CD4-positive, alpha-beta T cell treated with Interleukin-12 subunit alpha and Interleukin-12 subunit beta, for 1 hour (primary cell): ENCODE measurements at places on chromosomes 6 and 20.

DNA sequence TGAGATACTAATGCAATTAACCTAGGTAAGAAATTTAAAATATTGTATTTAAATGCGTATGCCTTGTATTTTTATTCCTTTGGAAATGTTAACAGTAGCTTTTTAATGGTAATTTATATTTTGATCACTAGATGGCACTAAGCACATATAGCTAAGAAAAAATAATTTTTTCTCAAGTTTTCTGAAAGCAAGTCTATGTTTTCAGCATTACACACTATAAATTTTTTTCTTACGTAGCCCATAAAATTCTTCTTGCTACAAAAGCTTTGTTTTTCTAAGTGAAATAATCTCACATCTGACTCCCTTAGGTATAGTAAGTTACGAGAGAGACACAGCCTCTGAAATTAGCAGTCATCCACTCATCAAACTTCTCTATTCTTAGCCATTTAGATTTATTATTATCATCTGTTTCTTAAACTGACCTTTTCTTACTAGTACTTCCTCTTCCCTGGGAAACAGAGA lies 35.7 kb downstream of the TSPYL4 start:
- DNase-seq: no peak

DNA sequence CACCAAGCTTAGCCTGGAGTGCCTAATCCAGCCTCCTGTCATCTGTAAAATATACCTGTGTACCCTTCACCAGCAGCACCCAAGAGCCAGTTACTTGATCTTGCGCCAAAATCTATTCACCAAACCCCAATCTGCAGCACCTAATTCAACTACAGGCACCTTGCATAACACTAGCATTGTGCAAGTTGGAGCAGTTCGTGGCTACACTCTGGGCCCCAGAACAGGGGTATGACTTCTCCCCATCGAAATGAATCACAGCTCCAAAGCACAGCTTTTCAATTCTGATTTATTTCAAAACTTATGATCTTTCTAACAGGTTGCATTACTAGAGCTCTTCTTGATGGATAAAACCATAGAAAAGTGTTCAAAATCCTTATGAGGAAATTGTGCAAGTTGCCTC lies 100.4 kb upstream of the TCF21 start:
- no peak for DNase-seq

GRCh38 chr6:25963426-25964123 lies 973 bp downstream of the TRIM38 start:
- no peak for DNase-seq

DNA sequence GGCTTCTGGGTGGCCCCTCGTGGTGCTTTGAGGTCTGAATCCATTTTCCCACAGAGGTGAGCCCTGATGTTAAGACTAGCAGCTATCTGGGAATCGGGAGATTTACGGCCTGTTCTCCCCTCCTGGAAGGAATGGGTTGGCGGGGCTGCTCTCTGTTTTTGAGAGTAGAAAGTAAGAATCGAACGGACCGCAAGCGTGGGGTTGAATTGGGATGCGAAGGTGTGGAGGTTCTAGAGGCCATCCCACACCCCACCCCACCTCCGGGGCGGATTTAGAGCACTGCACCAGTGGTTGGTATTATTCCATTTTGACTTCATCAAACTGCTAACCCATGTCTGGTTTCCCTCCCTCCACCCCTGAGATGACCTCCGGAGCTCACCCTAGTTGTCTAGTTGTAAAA lies 11.5 kb downstream of the PYGB start:
- DNase-seq: no peak

DNA sequence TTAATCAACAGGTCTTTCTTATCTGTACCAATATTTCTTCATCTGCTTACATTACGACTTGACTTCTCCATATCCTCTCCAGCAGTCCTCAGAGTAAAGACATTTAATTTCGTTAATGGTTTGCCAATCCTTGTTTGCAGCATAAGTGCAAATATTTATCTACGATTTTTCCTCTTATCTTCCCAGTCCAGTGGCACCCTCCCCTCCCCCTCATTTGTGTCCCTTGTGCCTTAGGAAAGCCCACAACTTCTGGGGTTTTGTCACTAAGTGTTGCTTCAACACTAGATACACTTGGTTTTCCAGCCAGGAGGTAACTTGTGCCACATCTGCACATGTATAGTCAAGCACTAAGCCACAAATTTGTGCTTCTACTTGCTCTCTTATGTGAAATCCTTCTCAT lies 327.2 kb downstream of the CBLN4 start:
- no peak for DNase-seq

DNA sequence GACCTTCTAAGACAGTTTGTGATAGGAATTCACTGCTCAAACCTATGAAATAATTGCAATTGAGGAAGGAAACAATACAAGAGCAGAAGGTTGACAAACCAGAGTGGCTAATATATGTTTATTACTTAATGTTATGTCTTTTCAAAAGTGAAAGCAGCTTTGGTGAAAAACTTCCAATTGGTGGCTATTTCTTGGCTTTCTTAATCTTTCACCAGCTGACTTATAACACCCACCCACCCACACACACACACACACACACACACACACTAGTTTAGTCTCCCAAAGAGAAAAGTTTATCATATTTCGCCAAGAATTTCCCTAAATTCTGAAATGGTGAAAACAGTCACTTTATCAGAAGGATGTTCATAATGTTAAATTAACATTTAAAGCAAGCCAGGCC lies 583.5 kb downstream of the EYS start:
- no peak for DNase-seq

DNA sequence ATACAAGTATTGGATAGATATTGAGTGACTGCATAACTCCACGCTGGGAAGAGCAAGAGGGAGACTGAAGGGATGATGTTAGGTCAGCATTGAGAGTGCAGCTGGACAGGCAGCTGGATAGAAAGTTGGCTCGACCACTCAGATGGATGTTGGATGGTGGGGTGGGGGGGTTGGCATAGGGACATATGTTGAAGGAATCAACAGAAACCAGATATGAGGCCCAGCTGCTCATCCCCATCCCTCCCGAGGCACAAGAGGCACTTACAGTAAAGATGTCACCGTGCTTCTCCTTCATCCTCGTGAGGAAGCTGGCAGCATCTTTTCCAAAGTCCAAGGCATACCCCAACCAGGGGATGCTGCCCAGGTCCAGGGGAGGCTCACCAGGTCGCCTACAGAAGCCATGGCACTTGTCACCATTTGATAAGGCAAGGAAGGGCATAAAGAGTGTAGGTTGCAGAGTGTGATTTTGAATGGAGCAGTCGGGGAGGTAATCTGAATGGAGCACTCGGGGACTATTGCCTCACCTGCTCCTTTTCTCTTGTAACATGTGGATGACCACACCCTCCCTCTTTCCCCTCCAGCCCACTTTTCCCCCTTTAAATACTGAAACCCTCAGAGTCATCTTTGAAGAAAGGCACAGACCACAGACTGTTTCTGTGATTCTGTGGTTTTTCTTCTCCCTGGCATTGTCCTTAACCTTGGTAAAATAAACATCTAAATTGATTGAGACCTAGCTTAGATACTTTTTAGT lies 18.0 kb downstream of the PTGIS start:
- no peak for DNase-seq
